Fibroblast of the aortic adventitia (primary cell): ENCODE measurements at places on chromosomes 13 and 19. TPM values are rescaled to one million over a fixed set of nuclear protein-coding genes. Genes with fewer than 3 reads are reported as not detected.

Gene IGSF23
- total RNA-seq, result not detected in 2 replicates

Gene KLK1
- not detected in 2 replicates for total RNA-seq

Gene FGF22
- 0.27 TPM in 1 of 2 replicates, not detected in the other for total RNA-seq

Gene C5AR2
- total RNA-seq, result 0.33 and 0.63 TPM in 2 replicates

Gene C3
- total RNA-seq, result 93.5 and 1,485 TPM in 2 replicates

GRCh38 chr13:24827799-24828198, 63.8 kb downstream of the RNF17 start:
- DNase-seq, result no peak

- no peak for DNase-seq
These were observed 3.3 kb upstream of the MYADM start for GRCh38 chr19:53864308-53864836.

DNA sequence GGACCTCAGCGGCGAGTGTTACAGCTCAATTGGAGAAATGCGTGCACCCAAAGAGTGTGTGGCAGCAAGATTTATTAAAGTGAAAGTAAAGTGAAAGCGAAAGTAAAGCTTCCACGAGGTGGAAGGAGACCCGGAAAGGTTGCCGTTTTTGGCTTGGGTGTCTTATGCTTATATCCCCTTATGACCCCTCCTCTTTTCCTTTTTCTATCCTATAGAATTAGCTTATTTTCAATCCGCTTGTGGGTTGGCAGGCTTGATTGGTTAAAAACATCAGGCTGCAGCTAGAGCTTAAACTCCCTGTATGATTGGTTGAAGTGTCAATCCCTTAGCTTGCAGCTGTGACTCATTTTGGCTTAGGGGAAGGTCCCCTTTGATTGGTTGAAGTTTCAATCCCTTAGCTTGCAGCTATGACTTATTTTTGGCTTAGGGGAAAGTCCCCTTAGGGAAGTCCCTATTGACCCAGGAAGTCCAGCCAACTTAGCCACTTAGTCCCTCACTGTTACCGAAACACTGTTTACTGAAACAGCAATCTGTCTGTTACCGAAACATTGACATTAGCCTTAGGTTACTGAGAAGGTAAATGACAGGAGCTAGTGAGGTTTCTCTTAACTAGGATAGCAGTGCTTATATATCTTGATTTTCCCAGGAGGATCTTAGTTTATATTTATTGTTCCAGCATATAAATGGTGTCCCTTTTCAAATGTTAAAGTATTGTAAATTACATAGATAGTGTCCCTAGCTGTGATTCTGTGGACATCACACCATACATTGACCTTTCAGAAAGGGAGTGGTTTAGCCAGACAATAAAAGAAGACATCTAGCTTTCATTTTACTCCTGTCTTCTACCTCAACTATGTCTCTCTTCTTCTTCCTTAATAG, 575.8 kb downstream of the DACH1 start:
- DNase-seq, result peak; percentile 11

GRCh38 chr13:98445340-98446233, 131.3 kb downstream of the STK24 start:
- DNase-seq, result peak; percentile 59

GRCh38 chr19:40571005-40571318, 5.7 kb upstream of the SHKBP1 start:
- DNase-seq, result no peak

- DNase-seq, result no peak
These were observed 10.9 kb downstream of the ZNF549 start for GRCh38 chr19:57537953-57538547.

DNA sequence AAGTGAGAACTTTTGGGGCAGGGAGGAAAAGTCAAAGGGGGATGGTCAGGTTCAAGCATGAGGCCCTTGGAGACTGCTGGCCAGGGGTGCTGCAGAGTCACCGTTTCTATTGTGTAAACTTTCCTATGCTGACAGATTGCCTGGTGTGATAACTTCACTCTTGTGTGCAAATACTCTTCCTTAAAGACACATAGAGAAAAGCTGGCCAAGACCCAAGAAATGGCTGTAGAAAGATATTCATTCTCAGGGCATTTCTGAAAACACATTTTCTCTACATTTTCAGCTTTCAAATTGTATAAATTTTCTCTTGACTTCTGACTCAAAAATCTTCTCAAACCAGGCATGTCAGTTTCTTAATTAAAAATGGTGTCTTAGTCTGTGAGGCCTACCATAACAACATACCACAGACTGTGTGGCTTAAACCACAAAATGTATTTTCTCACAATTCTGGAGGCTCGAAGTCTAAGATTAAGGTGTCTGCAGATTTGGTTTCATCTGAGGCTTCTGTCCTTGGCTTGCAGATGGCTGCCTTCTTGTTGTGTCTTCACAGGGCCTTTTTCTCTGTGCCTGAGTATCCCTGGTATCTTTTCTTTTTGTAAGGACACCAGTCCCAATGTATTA, 304.5 kb downstream of the KCNRG start:
- peak; percentile 64 for DNase-seq

- DNase-seq, result peak; percentile 92
These were observed 8.4 kb downstream of the F2RL3 start for GRCh38 chr19:16897029-16897855.

GRCh38 chr19:44741841-44742329, 6.6 kb upstream of the BCL3 start:
- DNase-seq, result peak; percentile 100
